Activated CD4-positive, alpha-beta T cell treated with anti-CD3 and anti-CD28 coated beads, Interleukin-2, amount 50 U/mL, for 24 hours (primary cell): ENCODE measurements at places on chromosomes 7 and 10.

- no peak for DNase-seq
Observed at GRCh38 chr7:156236181-156236889, 404.2 kb upstream of the RNF32 start.

GRCh38 chr10:3802526-3803265 is 17.7 kb upstream of the KLF6 start:
- DNase-seq: no peak

GRCh38 chr7:47942132-47942531 is 6.1 kb downstream of the PKD1L1 start:
- no peak for DNase-seq

- DNase-seq: no peak
Observed at GRCh38 chr7:35860664-35861063, 59.8 kb downstream of the SEPTIN7 start.

DNA sequence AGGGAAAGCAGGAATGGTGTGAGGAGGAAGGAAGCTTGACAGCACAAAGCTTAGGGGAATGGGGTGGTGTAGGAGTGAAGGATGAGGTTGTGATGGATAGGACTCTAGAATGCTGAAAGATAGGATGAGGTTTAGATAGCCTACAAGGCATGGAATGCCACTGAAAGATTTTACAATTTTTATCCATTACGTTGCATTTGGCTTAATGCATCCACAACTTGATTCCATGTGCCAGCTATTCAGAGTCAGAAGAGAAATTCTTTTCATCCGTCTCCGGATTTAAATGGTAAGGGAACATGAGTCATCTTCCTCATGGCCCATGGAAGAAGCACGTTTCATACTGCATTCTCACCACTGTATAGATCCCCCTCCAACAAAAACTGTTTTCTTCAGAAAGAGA is 212.4 kb upstream of the BMPER start:
- DNase-seq: no peak

DNA sequence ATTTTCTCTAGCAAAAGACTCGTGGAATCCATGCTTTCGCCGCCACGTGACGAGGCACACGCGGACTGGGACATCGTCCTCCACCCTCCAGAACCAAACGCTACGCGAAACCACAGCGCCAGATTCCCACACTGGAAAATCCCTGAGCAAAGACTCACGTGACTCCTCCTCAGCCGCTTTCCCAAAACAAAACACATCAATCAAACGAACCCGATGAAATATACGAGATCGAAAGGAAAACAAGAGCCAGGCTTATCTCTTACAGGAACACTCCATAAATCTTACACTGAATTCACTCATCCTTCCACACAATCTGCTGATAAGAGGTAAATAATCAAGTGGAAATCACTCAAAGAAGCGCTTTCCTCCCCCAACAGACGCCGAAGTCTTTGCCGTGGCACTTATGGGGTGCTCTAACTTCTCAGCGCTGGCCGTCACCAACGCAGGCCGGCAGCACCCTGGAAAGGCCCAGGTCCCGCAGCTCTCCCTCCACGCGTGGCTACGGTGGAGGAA is 23.8 kb downstream of the DIP2C start:
- DNase-seq: no peak

DNA sequence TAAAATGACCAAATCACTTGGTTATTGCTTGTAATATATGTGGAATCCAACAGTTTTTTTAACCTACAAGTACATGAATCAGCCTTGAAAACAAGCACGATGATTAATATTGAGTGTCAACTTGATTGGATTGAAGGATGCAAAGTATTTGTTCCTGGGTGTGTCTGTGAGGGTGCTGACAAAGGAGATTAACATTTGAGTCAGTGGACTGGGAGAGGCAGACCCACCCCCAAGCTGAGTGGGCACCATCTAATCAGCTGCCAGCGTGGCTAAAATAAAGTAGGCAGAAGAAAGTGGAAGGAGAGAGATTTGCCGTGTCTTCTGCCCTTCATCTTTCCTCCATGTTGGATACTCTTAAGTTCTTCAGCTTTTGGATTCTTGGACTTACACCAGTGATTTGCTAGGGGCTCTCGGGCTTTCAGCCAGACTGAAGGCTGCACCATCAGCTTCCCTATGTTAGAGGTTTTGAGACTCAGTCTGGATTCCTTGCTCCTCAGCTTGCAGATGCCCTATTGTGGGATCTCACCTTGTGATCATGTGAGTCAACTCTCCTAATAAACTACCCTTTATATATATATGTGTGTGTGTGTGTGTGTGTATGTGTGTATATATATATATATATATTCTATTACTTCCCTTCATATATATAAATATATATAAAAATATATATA is 118.4 kb upstream of the WDR11 start:
- no peak for DNase-seq

DNA sequence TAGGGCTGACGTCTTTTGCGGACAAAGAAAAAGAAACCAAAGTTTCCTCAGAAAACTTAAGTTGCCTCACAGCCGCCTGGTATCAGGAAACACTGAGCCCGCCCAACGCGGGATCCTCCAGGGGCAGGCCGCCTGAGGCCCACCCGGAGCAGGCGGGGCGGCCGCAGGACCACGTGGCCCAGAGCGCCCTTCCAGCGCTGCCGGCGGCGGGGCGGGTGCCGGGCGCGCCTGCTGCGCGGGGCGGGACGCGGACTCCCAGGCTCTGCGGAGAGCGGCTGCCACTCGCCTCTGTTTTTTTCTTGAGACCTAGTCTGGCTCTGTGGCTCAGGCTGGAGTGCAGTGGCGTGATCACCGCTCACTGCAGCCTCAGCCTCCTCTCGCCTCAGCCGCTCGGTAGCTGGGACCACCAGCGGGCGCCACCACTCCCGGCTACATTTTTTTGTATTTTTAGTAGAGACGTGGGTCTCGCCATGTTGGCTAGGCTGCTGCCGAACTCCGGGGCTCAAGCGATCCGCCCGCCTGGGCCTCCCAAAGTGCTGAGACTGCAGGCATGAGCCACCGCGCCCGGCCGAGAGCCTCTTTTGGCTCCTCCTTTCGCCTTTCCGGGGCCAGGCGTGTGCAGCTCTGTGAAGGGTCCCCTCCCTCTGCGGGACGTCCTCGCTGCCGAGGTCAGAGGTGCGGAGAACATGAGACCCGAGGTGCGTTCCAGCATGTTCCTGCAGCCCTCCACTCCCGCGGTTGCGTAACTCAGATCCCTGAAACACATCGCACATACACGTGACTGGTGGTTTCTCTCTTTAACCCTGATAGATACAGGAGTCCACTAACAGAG is 11.6 kb upstream of the HNRNPF start:
- DNase-seq: peak; percentile 65

- DNase-seq: no peak
Observed at GRCh38 chr10:10432296-10433035, 585.2 kb upstream of the CELF2 start.

- DNase-seq: peak; percentile 43
Observed at GRCh38 chr10:132447446-132448247, 50.6 kb downstream of the PWWP2B start.

GRCh38 chr10:86188326-86188725 is 178.3 kb downstream of the GRID1 start:
- DNase-seq: no peak

DNA sequence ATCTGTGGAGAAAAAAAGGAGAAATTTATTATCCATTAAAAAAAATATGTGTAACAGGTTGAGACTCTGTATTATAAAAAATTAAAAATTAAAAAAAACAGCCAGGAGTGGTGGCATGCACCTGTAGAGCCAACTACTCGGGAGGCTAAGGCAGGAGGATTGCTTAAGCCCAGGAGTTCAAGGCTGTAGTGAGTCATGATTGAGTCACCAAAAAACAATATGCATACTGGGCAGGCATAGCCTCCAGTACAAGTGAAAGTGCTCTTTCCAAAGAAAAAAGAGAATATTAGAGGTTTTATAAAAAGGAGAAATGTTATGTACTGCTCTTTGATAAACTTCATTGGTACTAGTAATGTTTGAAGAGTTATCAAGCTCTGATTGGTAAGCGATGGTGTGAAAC is 647.1 kb upstream of the ZWINT start:
- DNase-seq: no peak

- DNase-seq: no peak
Observed at GRCh38 chr10:51369903-51370302, 295.6 kb downstream of the PRKG1 start.

DNA sequence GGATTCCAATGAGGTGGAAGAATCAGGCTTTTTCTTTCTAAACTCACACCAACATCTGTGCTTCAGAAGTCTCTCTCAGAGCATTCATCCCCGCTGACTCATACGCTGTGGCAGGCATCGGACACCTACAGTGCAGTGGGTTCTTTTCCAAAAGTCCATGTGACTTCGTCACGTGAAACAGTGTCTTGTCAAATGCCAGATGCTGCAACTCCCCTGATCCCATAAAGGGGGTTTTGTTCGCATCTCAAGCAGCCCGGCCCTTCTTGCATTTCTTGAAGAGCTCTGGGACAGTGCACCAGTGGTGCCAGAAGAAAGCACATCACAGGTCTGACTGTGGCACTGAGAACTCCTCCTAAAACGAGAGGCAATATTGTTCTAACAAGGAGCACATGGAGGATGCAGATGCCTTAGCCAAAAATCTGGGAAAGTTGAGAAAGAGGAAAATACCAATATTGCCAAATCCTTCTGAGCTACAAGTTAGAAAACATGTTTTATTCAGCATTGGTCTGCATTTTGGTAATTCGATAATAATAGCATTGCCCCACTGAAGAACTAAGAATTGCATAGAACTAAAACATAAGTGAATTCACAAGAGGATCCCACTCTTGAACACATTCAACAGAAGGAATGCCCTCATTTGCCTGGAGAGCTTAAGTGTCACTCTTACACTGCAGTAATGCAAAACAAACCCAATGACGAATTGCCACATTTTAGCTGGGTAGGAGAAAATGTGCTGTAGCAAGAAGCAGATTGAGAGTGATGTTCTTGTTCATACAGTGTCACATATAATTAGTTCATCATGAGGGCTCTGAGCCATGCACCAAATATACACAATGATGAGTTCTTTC is 204.4 kb downstream of the CXCL12 start:
- DNase-seq: no peak

- DNase-seq: no peak
Observed at GRCh38 chr10:103277713-103278536, 987 bp downstream of the INA start.

- no peak for DNase-seq
Observed at GRCh38 chr10:95314192-95314918, 23.6 kb upstream of the PDLIM1 start.

DNA sequence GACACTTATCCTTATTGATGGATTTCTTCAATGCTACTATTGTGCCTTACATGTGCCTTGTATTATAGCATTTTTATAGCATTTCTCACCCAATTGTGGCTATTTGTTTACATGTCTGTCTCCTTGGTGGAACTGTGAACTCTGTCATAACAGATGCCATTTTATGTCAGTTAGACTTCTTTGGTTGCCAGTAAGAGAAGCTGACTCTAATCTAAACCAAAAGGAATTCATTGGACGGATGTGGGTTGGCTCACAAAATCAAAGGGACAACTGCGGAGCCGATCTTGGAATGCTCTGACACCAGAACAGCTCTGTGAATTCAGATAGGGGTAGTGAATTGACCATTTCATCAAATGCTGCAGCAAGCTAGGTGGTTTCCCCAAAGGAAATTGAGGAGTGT is 15.0 kb downstream of the GARIN1A start:
- no peak for DNase-seq

DNA sequence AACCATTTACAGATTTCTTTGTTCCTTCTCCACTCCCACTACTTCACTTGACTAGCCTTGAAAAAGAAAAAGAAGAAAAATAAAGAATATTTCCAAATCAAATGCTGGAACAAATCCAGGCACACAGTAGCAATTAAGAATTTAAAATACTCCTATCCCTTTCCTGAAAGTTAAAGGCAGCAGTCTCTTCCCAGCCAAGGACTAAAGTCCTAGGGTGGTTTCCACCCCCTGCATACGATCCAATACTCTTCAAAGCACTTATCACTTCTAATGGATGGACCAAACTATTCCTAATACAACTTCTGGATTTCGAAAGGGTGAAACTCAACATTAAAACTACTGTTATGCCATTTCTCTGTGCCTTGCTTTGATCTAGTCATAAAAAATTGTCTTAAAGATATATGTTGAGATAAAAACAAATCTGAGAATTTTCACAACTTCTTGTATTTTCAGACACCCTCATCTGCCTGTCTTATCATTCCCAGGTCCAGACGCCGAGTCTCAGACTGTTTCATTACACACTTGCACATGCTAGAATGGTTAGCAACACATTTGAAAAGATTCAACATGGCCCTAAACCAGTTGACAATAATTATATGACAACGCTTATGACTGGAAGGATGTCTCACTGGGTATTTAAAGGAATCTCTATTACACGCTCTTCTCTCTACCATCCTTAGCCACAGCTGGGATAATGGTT is 13.4 kb downstream of the ELMO1 start:
- no peak for DNase-seq

GRCh38 chr7:111138193-111138569 is 47.3 kb downstream of the LRRN3 start:
- DNase-seq: peak; percentile 53
